Fibroblast of pulmonary artery (primary cell): ENCODE measurements at places on chromosomes 2 and 18.
A peak's percentile ranks its signal among the peaks of the same experiment; 100 is the strongest.

- DNase-seq, result no peak
Measured at GRCh38 chr2:32522770-32523169, 105.1 kb upstream of the TTC27 start.

- DNase-seq, result no peak
Measured at GRCh38 chr2:120210270-120210693, 12.9 kb downstream of the TMEM185B start.

GRCh38 chr18:2360861-2361260, 210.4 kb downstream of the METTL4 start:
- no peak for DNase-seq

DNA sequence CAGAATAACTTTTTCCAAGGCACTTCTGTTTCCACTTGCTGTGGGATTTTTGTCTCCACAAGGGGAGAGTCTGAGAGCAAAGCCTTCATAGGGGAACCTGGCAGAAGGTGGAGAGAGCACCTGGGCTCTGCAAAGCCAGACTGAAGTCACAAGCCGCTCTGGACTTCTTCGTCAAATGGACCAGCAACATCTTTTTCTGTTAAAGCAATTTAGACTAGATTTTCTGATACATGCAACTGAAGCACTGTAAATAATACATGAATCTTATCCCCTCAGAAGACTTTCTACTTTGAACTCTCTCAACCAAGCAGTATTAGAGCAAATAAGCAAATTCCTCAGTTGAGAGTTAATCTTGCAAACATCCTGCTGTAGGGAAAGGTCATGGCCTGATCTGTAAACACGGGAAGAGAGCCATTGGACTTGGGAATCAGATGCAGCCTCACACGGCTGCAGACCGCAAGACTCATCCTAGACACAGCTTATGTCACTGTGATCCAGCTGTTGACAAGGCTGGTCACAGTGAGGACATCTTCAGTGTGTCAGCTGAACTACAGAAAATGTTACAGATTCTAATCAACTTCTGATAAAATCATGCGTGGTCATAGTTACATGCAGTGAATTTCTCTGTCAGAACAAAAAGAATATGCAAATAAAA, 3.2 kb downstream of the SH3YL1 start:
- no peak for DNase-seq

DNA sequence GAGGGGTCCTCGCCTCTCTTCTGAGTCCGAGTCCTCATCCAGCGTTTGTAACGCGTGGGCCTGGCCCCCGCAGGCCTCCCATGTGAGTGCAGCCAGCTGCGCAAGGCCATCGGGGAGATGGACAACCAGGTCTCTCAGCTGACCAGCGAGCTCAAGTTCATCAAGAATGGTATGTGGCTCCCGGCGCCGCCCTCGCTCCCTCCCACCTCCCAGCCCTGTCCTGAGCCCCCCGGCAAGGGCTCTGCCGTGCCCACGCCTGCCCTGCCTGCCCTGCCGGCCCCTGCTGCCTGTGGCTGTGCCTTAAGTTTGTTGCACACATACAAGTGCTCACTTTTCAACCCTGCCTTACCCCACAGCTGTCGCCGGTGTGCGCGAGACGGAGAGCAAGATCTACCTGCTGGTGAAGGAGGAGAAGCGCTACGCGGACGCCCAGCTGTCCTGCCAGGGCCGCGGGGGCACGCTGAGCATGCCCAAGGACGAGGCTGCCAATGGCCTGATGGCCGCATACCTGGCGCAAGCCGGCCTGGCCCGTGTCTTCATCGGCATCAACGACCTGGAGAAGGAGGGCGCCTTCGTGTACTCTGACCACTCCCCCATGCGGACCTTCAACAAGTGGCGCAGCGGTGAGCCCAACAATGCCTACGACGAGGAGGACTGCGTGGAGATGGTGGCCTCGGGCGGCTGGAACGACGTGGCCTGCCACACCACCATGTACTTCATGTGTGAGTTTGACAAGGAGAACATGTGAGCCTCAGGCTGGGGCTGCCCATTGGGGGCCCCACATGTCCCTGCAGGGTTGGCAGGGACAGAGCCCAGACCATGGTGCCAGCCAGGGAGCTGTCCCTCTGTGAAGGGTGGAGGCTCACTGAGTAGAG, 14.4 kb upstream of the ALLC start:
- no peak for DNase-seq

DNA sequence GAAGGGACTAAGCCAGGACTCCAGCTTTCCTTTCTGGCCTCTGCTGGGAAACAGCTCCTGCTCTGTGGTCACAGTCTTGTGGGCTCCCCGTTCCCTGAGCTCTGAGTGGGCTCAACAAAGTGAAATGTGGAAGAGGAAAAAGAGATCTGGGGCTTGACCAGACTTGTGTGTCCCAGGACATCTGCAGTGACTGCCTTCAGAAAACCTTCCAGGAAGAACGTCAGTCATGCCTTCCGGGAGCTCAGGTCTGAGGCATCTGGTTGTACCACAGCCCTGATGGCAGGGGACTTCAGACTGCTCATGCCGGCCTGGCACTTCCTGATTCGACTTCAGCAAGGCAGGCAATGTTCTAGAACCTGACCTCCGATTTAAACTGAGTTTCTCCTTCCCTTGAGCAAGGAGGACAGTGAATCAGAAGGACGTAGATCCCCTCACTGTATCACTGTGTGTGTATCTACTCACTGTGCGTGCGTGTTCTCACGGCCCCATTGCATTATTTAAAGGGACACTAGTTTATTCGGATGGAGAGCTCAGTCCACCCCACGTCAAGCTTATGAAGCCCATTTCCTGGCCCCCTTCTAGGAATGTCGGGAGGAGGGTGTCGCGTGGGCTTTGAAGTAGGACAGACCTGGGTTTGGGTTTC, 548 bp upstream of the FBLN7 start:
- no peak for DNase-seq

- DNase-seq, result no peak
Measured at GRCh38 chr2:26521913-26522180, 43.9 kb upstream of the OTOF start.

DNA sequence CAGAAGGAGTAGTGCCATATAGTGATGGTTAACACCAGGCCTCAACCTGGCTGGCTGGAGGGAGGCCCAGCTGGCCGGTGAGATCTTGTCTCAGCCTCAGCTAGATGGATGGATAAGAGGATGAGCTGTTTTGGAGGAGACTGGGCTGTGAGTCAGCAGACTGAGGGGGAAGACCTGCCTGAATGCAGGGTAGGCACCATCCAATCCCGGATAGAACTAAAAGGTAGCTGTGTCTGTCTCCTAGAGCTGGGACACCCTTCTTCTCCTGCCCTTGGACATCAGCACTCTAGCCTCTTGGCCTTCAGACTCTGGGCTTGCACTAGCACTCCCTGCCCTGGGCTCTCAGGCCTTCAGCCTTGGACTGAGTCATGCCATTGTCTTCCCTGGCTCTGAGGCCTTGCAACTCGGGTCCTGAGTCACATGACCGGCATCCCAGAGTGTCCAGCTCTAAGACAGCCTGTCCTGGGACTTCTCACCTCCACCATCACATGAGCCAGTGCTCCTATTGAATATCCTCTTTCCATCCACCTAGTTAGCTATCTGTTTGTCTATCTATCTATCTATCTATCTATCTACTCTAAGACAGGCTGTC, 131.3 kb downstream of the TPO start:
- DNase-seq, result peak; percentile 66

- DNase-seq, result peak; percentile 55
Measured at GRCh38 chr2:68287580-68288441, 31.9 kb downstream of the CNRIP1 start.

GRCh38 chr2:176461098-176461808, 192.0 kb downstream of the MTX2 start:
- peak; percentile 25 for DNase-seq

DNA sequence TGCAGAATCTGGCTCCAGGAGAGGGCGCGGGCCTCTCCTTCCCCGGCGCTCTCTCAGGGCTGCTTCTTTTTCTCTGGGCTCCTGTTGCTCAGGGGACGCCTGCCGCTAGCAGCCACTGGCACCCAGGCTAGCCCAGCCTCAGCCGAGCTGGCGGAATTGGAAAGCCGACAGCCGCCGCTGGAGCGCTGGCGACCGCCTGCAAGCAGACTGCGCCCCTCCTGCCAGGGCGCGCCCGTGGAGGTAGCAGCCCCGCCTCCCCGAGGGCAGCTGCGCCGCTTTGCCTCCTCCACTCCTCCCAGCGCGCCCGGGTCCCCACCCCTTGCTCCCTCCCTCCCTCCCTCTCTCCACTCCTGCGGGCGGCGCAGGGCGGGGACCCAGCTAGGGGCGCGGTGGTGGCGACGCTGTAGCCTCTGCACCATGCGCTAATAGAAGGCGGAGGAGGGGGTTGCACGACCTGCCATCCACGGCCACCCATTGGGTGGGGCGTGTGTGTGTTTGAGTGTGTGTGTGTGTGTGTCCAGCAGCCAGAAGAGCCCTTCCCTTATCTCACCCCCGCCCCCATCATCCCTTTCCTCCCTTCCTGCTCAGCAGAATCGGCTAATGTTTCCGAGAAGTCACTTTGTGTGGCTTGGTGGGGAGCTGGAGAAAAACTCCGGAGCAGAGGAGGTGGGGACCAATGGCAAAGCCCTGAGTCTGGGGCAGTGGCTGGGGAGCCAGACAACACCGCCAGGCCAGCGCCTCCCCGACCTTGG, at the start of gene SCN9A:
Gene SCN9A, minus strand, starts transcription at position 209 of the 752 bp plus-strand sequence. CDS start 64,188 bp downstream, outside the sequence.
- peak; percentile 75 for DNase-seq

DNA sequence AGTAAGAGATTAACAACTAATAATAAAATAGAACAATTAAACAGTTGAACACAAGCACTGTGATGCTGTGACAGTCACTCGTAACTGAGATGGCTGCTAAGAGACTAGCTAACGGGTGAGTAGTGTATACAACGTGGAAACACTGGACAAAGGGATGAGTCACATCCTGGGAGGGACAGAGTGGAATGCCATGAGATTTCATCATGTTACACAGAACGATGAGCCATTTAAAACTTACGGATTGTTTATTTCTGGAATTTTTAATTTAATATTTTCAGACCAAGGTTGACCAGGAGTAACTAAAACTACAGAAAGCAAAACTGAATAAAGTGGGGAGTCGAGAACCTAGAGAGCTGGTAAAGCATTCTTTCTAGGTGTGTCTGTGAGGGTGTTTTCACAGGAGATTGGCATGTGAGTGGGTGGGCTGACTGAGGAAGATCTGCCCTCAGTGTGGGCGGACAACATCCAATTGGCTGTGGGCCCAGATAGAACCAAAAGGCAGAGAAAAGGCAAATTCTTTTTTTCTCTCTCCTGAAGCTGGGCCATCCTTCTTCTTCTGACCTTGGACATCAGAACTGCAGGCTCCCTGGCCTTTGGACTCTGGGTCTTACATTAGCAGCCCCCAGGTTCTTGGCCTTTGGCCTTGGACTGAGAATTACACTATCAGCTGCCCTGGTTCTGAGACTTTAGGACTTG, 14.6 kb downstream of the TMSB10 start:
- DNase-seq, result peak; percentile 98

DNA sequence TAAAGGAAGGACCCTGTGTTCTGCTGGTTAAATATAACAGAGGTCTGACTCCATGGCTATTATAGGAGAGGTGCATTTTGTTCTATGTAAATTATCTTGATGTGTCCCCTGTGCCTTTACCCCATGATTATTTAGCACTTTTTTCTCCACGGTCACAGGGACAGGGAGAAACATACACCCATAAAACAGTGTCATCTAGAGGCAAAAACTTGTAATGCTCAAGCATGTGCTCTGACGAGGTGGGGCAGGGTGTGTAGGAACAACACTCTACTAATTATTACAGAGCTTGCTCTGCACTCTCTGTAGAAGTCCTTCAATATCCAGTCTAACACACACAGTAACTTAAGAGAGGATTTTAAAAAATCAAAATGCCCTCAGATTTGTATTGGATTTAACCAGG, 187.9 kb downstream of the NEDD4L start:
- no peak for DNase-seq

DNA sequence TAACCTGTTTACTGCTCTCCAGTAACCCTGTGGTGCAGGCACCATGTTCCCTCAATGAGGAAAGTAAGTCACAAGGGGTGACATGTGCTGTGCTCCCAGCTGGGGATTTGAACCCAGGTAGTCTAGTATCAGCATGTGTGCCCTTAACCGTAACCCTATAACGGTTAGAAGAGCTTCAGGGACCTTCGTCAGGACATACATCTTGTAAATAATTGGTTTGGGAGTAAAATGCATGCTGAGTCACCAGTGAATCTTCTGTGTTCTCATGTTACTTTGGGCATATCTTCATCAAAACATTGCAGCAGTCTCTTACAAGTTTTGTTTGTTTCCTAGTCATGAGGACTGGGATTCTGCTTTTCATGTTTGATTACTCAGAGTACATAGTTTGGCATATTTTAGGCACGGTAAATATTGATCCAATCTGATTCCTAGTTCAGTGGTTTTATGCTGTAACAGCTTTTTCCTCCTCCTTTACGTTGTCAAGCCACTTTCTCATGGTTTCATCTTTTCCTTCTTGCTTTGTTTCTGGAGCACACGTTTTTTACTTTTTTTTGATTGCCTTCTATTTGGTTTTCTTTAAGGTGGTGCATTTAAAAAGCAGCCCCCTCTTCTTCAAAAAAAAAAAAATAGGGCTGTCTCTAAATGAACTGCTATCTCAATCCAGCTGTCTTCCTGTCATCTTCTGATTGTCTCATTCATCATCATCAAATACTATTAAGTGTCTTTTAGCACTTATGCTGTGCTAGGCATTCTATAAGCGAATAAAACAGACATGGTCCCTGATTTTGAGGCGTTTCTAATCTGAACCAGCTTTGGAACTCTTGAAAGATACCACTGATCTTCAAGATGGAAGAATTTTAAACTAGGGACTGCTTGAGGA, 50.4 kb downstream of the CLIP4 start:
- DNase-seq, result peak; percentile 66

GRCh38 chr2:2892378-2892777, 485.2 kb downstream of the EIPR1 start:
- no peak for DNase-seq

DNA sequence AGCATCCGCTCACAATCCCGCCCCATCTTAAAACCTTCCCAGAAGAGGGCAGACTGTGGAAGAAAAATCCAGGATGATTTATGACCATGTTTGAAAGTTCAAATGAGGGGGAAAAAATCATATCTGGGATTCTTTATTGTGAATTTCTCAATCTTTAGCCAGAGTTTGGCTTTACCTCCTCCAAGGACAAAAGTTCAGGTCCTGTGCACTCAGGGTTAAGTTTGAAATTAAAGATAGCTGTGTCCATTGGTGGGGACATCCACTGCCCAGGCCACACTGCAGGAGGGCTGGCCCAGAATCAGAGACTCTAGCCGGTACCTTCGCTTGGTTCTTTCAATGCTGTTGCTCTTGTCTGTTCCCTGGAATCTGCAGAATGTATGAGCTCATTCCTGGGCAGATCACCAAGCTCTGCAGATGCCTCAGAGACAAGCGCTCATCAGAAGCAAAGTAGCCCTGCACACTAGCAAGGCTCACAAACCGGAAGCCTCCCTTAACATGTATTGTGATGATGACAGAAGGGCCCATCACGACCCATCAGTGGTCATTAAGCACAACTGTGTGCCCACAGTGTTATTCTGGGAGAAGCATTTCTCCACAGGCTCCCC, 375.3 kb upstream of the KLHL29 start:
- DNase-seq, result peak; percentile 11

GRCh38 chr18:58597649-58598048, 31.2 kb downstream of the ALPK2 start:
- DNase-seq, result no peak
